ENCODE measurements at places on chromosomes 12 and 14.

GRCh38 chr12:7155471-7156034, 25.4 kb downstream of the CLSTN3 start:
- peak; percentile 69 for DNase-seq

- no peak for DNase-seq
Observed at GRCh38 chr12:109466821-109467220, 10.3 kb downstream of the KCTD10 start.

DNA sequence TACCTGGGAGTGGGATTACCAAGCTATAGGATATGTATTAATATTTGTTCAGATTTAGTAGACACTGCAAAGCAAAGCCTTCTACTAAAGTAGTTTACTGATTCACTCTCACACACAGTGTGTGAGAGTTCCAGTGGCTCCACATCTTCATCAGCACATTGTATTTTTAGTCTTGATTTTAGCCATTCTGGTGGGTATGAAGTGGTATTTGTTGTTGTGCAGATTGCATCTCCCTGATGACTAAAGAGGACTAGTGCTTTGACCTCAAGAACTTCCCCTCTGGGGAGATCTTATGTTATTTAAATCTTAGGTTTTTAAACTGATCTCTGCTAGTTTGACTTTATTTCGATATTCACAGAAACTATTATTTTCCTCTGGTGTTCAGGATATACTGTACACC, 479.7 kb upstream of the RGS6 start:
- no peak for DNase-seq

GRCh38 chr12:121925358-121925695, 6.9 kb downstream of the CFAP251 start:
- DNase-seq, result no peak

DNA sequence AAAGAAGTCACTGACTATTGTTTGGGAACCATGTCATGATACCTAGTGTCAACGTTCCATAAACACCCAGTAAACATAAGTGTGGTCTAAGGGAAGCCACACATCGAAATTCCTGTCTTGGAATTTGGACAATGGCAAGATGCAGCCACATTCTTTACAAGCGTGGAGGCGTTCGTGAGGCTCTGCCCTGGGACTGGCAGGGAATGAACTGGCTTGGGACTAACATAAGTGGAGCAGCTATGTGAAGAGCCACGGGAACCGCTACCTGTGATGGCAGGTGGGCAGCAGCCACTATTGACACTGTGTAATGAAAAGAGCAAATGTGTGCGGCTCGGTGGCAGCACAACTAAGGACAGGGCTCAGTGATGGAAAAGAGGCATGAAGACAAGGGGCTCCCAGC, 10.0 kb upstream of the NRIP2 start:
- no peak for DNase-seq

DNA sequence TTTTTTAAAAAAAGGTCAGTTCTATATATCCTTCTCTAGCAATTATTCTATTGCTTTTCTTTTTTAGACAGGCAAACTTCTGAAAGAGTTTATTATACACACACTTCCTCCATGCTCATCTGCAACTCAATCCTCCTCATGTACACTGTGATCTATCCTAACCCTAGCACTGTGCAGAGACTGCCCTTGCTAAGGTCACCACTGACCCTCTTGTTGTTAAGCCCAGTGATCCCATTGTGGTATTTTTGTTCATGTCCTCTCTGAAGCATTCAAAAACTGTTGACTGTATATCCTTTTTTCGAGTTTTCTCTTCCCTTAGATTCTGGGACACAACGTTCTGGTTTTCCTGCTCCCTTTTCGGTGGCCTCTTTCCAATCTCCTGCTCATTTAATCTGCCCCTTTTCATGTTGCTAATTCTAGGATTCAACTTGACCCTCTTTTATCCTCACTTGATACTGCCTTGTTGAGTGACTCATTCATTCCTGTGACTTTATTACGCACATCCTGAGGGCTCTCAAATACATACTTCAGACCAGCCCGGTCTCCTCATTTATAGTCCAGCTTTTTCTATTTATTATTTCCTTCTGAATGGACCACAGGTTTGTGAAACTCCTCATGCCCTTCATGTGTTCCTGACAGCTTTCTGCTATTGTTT, 53.9 kb upstream of the PTPRB start:
- DNase-seq, result no peak

GRCh38 chr12:57452181-57452936, 2.7 kb upstream of the INHBE start:
- no peak for DNase-seq

DNA sequence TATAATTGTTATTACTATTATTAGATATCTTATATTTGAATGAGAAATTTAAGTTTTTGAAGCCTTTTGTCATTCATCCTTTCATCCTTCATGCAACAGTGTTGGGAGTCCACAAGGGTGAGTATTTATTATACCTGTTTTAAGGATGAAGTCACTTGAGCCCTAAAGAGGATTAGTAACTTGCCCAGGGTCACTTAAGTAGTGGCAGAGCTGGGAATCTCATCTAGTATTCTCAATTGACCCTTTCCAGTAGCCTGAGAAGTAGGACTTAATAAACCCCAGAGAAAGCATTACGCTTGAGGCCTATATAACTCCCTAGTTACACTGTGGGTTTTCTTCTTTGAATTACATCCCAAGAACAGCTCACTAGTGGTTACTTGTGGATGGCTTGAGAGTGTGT, 119.8 kb downstream of the SRGAP1 start:
- DNase-seq, result no peak

GRCh38 chr12:94855853-94856252, 147.6 kb downstream of the NDUFA12 start:
- DNase-seq, result no peak

GRCh38 chr12:108753976-108754375, 22.7 kb upstream of the CORO1C start:
- DNase-seq, result no peak

- no peak for DNase-seq
Observed at GRCh38 chr12:103743788-103744187, 97.2 kb downstream of the NT5DC3 start.
